ENCODE measurements at places on chromosomes 4 and X.
A peak's percentile ranks its signal among the peaks of the same experiment; 100 is the strongest.

DNA sequence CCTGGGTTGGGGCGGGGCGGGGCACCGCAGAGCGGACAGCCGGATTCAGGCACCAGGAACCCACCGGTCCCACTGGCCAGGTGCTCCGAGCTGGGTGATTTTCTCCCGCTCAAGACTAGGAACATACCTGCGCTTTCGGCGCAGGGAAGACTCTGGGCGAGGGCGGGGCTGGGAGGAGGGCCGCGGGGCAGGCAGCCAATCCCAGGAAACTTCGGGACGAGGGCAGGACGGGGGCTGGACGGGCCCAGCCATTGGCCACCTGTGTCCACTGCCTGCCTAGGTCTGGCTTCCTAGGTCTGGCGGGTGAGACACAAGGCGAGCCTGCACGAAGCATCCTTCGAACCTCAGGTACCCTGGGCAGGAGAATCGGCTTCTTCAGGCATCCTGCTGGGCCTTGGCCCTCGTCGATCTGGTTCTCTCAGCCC, 274 bp upstream of the ERVMER34-1 start:
- DNase-seq, result no peak

GRCh38 chrX:118066867-118067515, 49.6 kb downstream of the KLHL13 start:
- no peak for DNase-seq

GRCh38 chr4:79604152-79604551, 196.1 kb upstream of the GK2 start:
- DNase-seq, result no peak

- no peak for DNase-seq
Measured at GRCh38 chr4:173332963-173333657, 1.0 kb downstream of the HMGB2 start.

DNA sequence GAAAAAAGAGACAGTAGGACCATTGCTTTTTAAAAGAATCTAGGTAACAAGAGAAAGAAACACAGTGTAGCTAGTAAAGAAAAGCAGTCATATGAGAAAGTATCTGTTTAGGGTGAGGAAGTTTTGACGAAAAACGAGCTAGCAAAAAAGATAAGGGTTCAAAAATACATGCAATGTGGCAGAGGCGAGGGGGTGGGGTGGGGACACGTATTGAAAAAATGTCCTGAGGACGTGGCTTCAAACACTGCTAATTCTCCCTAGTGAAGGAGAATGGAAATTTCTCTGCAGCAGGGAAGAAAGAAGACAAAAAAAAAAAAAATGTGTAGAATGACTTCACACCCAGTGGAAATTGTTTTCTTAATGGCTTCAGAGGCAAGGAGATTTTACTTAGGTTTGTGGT, 856.4 kb upstream of the INTU start:
- no peak for DNase-seq

- DNase-seq, result no peak
Measured at GRCh38 chrX:104707572-104707971, 141.6 kb downstream of the IL1RAPL2 start.

- DNase-seq, result no peak
Measured at GRCh38 chrX:132071254-132071653, 48.2 kb downstream of the STK26 start.

GRCh38 chr4:128454881-128455280, 167.3 kb upstream of the PGRMC2 start:
- no peak for DNase-seq

DNA sequence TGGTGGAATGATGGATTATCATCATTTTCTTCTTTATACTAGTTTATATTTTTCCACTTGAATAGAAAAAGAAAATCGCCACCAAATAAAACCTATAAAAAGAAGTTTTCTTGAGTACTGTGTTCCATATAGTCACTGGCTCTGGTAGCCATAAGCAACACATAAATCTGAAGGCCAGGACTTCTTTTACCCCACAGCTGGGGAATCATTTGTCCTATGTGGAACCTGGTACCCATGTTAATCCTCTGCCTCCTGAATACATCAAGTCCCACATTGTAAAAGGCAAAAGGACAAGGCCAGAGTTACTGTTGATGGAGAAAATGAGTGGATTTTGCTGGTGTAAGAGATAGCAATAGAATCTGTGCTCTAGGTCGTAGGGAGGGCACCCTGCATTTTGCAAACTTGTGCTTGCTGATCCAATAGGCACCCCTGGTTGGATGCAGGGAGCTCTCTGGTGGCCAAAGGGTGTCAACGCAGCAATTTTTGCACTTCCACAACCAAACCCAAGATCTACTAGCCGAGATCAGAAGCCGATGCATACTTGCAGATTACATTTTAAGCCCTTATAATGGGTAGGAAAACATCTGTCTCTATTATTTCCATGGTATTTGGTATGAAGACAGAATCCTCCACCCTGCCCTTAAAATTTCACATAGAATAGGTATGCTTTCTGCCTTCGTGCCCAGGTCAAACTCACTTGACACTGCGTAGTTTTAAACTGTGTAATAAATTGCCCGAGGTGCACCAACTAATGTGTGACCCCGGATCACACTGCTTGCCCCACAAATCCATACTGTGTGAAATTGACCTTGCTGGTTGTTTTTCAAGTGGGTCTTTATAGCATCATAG, 146.2 kb upstream of the SCML1 start:
- peak; percentile 51 for DNase-seq

DNA sequence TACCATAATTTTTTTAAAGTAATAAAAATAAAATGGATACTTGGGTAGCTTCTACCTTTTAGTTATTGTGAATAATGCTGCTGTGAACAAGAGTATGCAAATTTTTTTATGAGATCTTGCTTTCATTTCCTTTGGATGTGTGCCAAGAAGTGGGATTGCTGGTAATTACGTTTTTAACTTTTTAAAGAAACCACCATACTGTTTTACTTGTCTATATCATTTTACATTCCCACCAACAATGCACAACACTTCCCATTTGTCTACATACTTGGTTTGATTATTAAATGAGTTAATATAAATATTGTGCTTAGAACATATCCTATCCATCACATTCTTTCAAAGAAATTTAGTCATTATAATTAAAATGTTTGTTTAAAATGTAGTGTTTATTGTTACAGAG, 3.9 kb upstream of the SULT1B1 start:
- DNase-seq, result no peak

- no peak for DNase-seq
Measured at GRCh38 chr4:146022541-146022940, 83.9 kb upstream of the ZNF827 start.

- DNase-seq, result no peak
Measured at GRCh38 chrX:17403972-17404371, 29.0 kb downstream of the NHS start.

DNA sequence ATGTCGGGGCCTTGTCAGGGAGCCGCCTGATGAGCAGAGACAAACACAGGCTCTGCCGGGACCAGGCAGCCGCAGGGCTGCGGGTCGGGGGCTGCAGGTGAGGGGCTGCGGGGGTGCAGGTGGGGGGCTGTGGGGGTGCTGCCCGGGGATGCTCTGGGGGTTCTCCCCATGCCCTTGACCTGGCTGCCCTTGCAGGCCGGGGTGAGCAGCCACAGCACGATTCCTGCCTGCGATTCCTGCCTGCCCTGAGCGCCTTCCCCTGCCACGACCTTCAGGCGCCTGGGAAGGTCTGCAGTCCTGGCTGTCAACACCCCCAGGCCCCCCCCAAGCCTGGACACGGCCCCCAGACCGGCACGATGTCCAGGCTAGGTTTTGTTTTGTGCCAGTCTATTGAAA, 106.3 kb downstream of the FAM53A start:
- no peak for DNase-seq

DNA sequence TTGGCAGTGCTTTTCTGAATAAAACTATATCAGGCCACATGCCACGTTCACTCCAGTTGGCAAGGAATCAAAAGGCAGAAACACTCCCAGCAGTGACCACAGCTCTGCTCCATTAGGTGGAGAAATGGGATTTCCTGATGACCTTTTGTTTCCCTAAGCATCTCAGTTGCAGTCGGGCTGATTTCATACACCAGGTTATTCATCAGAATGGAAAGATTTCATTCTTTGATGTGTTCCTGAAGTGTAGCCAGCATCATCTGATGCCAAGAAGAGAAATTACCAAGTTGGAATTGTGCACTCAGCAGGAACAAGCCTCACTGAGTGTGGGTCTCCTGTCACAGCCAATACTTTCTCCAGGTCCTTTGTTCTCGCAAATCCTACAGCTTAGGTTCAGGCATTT, 193.7 kb downstream of the SPATA18 start:
- no peak for DNase-seq

DNA sequence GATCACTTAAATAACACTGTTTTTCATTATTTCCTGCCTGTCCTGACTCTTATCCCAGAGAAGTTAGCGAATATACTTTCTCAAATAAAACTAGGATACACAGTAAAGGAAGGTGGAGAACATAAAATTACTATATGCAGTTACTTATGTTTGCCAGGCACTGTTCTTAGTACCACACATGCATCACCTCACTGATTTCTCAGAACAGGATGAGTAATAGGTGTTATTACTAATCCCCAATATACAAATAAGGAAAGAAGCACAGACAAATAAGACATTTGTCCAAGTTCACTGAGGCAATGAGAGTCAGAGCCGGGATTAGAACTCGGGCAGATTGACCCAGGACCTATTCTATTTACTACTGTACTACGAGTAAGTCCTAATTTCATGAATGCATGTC, 91.7 kb downstream of the CORIN start:
- no peak for DNase-seq

DNA sequence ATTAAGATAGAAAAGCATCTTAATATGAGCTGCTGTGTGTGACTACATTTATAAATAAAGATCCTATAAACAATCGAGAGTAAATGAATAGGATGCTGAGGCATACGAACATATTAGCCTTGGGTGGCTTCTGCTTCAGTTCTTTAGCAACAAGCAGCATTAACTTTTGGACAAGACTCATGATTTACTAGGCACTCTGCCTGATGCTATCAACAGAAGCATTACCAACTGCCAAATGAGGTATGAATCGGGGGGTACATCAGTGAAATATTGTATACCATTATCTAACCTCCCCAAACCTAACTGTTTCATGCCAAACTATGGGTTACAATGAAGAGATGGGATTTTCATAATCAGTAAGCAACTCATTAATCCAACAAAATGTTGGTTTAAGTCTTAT, 113.1 kb downstream of the RAB28 start:
- DNase-seq, result no peak

- no peak for DNase-seq
Measured at GRCh38 chrX:48595929-48596328, 1.4 kb upstream of the WDR13 start.

DNA sequence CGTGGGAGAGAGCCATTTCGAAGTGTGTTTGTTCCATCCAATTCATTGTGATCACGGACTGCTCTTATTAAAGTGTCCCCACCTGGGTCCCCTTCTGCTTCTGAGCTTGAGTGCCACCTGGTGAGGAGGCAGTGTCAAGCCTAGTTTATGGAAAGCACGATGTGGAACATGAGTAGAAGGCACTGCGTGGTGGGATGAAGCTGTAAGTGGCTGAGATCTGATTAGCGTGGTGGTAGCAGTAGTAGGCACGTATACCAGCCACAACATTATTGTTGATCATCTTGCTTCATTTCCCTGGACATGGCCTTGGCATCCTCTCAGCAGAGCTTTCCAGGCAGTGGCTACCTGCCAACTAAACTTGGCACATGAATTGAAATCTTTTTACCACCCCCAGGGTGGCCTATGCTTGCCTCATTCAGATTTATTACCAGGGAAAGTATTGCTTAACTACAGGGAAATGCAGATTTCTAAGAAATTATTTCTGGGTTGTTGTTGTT, 46.4 kb downstream of the GPAT3 start:
- DNase-seq, result peak; percentile 30

DNA sequence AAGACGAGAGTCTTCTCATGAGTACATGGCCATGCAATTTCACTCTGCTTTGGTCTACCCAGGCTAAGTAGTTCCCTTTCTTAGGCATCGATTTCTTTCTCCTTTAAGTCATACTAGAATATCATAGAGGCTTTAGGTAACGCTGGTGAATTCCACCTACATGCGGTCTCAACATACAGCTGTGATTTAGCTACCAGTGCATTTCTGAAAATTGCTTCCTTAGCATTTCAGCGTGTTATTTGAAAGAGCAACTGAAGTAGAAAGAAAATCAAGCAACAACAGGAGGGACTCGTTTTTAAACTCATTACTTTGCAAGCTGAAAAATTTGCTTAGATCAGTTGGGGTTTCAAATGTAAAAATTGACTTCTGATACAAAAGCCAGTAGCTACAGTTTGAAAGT, 48.1 kb upstream of the RASGEF1B start:
- no peak for DNase-seq

- DNase-seq, result no peak
Measured at GRCh38 chr4:141335166-141335565, 114.5 kb downstream of the ZNF330 start.

GRCh38 chrX:2897311-2897689, 31.8 kb downstream of the ARSD start:
- DNase-seq, result no peak

- no peak for DNase-seq
Measured at GRCh38 chr4:184544788-184545409, 70.5 kb upstream of the IRF2 start.

DNA sequence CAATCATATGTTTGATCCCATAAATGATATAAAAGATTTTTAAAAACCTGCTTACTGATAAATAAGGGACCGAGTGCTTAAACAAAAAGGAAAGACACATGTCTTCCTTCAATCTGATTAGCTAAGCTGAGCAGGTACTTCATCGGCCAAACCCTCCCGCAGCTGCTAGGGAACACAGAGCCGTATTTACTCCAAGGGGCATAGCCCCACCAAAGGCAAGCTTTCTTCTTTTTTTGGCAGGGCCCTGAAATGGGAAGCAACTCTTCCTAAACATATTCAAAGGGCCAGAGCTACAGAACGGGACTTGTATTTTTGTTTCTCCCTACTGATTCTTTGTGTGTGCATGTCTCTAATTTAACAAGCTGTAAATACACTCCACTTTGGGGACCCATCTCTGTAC, 337.3 kb downstream of the NLGN4X start:
- DNase-seq, result no peak

DNA sequence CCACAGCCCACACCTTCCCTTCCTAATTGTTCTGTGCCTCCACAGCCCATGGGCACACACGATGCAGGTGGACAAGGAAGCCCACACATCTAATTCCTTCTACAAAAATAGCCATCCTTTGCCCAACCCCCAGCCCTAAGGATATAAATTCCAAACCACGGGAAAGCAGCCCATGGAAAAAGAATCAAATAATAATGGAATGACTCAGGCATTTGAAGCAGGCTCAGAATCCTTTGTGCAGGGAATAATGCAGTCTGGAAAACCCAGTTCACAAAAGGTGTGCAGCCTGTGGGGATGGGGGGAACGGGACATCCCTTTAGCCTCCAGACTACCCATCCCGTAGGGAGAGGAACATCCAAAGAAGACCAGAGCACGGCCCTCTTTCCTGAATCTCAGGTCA, 342.3 kb upstream of the GALNT7 start:
- no peak for DNase-seq

GRCh38 chr4:72858328-72858727, 211.2 kb downstream of the COX18 start:
- DNase-seq, result no peak

DNA sequence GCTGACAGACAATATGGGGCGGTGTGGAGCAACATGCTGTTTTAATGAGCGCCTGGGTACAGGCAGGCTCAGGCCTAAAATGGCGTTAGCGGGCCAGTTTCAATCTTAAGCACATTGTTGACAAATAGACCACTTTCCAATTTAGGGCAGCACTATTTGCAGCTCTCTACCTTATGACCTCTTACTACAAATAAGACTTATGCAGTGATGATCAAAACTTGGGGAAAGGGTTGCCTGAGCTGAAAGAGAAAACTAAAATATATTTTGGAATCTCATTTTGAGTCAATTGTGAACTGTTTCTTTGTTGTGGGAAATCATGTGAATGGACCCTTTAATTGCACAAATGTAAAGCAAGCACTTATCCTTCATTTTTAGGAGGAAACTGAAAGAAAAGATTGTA, 25.5 kb upstream of the GPAT3 start:
- DNase-seq, result no peak

All from NCI-H1436 (cell line).